Motor neuron (in vitro differentiated cells): ENCODE measurements at places on chromosomes 12 and 14. TPM values are rescaled to one million over a fixed set of nuclear protein-coding genes. Genes with fewer than 3 reads are reported as not detected.

The OAS2 gene
- 2.9 and 3.8 TPM in 2 replicates for total RNA-seq

The IL31 gene
- total RNA-seq: not detected in 2 replicates

The NYNRIN gene
- 73.0 and 78.7 TPM in 2 replicates for total RNA-seq

The C14orf93 gene
- total RNA-seq: 6.8 and 7.3 TPM in 2 replicates

The PDE3A gene
- 1.8 and 3.6 TPM in 2 replicates for total RNA-seq

The BMAL2 gene
- total RNA-seq: 17.3 and 18.2 TPM in 2 replicates

The RIN3 gene
- total RNA-seq: 0.21 and 0.91 TPM in 2 replicates

The CMA1 gene
- 4.1 and 5.6 TPM in 2 replicates for total RNA-seq

The CLBA1 gene
- 12.2 and 17.3 TPM in 2 replicates for total RNA-seq

The CCDC177 gene
- total RNA-seq: 3.3 TPM in 2 replicates

The LLPH gene
- 5.8 and 6.8 TPM in 2 replicates for total RNA-seq

The TAMALIN gene
- 12.7 and 25.1 TPM in 2 replicates for total RNA-seq

The TCP11L2 gene
- 12.4 and 12.6 TPM in 2 replicates for total RNA-seq
